ENCODE measurements at places on chromosomes 12 and 14.

- DNase-seq, result no peak
Measured at GRCh38 chr14:90569606-90570387, 173.0 kb downstream of the CALM1 start.

GRCh38 chr14:50534997-50535396, 2.6 kb upstream of the MAP4K5 start:
- DNase-seq, result no peak

- no peak for DNase-seq
Measured at GRCh38 chr14:75090353-75090752, 20.9 kb downstream of the ZC2HC1C start.

- peak; percentile 1 for DNase-seq
Measured at GRCh38 chr14:96129128-96129736, 75.4 kb upstream of the BDKRB2 start.

DNA sequence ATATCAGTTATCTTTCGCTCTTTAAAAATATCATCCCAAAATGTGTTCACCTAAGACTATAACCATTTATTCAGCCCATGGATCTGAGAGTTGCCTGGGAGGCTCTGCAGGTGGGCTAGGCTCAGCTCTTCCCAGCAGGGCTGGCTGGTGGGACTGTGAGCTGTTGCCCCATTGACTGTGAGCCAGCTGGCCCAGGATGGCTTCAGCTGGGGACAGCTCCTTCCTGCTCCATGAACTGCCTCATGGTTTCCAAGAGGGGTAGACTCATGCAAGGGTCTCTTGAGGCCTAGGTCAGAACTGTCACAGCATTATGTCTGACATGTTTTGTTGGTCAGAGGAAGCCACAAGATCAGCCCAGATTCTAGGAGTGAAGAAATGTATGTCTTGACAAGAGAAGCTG, 114.1 kb upstream of the E2F7 start:
- no peak for DNase-seq

DNA sequence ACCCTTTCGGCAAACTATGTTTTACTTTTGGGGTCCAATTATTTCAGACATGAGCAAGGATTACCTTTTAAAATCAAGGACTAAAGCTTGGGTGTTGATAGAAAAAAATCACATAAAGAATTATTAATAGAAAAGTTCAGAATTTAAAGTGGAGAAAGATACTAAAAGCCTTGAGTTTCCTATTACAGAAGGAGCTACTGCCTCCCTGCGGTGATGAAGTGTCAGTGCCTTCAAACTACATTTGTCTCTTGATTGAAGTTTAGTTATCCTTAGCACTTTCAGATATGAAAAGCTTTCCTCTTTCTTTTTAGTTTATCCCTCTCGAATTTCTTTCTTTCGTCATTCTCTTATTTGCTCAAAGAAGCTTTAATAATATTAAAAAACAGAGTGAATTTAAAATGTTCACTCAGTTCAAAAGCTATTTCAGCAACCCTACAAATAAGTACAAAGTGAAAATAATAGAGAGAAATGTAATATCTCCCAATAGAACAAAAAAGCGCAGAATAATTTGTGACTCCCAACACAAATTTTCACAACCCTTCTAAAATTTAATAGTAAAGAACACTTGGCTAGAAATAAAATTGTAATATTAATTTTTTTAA, 87.6 kb downstream of the SEC23A start:
- peak; percentile 40 for DNase-seq

DNA sequence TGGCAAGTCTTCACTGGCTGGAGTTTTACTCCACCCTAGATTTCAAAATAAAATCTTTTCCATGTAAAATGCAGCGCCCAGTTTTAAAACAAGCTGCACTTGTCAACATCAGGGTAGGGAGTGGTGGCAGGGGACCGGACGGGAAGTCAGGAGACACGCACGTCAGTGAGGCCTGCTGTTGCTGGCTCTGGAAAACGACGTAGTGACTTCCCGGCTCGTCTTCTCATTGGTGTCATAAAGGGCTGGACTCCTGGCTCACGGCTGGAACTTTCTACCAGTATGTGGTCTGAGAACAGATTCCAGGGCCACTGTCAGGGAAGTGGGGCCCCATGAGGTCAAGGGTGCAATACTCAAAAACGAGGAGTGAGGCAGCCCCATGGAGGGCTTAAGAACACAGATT, 64.2 kb upstream of the FOXN3 start:
- DNase-seq, result no peak

GRCh38 chr14:103961928-103962578, 19.7 kb upstream of the RD3L start:
- DNase-seq, result no peak

GRCh38 chr12:2557597-2557996, 237.2 kb upstream of the FKBP4 start:
- no peak for DNase-seq

DNA sequence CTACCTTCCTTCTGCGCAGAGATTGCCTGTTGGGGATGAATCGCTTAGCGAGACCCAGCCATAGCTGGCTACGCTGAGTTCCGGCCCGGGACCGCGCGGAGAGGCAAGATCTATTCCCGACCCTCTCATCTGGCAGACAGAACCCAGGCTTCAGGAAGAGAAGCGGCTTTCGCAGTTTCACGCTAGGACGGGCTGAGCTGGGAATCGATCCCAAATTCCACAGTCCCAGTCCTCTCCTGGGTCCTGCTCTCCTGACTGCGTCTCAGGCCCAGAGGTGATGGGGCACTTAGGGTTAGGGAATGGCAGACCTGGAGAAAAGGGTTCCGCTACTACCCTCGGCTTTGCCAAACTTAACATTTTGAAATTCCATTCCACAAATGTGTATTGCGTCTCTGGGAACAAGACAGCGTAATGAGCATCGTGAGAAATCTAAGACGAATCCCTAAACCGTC, 2.8 kb downstream of the PTPN21 start:
- no peak for DNase-seq

DNA sequence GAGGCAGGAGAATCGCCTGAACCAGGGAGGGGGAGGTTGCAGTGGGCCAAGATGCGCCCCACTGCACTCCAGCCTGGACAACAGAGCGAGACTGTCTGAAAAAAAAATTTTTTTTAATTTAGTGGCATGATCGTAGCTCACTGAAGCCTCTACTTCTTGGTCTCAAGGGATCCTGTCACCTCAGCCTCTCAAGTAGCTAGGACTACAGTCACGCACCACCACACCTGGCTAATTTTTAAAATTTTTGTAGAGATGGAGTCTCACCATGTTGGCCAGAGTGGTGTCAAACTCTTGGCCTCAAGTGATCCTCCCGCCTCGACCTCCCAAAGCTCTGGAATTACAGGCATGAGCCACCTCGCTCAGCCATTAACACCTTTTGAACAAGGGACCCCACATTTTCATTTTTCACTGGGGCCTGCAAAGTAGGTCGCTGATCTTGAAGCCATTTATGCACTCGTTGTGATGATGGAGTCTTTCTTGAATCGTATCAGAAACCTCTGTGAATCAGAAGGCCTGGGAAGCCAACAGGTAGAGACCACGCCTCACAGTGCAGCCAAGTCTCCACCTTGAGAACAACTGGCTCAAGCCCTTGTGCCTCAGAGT, 5.9 kb downstream of the HCAR1 start:
- no peak for DNase-seq

DNA sequence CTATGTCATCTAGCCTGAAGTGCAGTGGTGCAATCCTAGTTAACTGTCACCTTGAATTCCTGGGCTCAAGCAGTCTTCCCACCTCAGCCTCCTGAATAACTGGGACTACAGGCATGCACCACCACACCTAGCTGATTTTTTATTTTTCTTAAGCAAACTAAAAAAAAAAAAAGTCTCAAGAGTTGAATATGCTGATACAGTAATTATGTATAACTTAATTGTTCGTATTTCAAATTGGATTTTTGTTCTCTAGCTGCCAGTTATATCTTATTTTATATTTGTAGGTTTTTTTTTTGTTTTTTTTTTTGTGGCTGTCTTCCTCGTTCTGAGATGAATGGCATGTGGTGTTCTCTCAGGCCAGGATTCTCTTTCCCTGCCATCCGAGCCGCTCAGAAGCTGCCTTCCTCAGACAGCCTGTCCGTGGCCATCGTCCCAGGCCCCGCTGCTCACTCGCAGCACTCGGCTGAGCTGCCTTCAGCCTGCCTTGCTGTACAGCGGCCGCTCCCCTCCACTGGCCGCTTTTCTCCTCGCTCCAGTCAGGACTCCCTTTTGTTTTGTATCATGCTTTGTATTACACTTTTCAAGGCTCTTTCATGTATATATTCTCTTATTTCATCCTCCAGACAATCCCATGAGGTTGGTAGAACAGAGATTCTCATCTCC, 53.3 kb downstream of the WDR20 start:
- no peak for DNase-seq

DNA sequence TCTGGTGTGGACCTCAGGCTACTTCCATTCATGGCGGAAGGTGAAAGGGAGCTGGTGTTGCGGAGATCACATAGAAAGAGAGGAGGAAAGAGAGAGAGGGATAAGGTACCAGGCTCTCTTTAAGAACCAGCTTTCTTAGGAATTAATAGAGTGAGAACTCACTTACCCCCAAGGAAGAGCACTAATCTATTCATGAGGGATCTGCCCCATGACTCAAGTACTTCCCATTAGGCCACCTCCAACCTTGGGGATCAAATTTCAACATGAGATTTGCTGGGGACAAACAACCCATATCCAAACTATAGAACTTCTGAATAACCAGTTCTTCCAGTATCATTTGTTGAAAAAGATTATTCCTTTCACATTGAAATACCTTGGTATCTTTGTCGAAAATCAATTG, 34.0 kb upstream of the C2CD5 start:
- DNase-seq, result no peak

DNA sequence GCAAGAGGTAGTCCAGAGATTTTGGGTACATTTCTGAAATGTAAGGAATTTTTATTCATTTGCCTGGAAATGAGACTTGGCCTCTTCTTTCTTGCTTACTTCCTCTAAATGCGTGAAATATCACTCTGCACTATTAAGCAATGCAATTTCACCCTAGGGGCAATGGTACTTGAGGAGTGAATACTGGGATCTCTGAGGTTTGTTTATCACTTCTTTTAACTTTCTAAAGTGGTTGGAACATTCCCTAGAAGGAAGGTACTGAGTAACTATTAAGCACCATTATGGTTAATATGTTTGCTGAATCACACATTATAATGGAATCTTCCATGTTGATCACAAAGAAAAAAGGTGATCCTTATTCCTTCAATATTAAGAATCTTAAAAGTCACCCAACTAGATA, 120.9 kb upstream of the CAND1 start:
- no peak for DNase-seq

DNA sequence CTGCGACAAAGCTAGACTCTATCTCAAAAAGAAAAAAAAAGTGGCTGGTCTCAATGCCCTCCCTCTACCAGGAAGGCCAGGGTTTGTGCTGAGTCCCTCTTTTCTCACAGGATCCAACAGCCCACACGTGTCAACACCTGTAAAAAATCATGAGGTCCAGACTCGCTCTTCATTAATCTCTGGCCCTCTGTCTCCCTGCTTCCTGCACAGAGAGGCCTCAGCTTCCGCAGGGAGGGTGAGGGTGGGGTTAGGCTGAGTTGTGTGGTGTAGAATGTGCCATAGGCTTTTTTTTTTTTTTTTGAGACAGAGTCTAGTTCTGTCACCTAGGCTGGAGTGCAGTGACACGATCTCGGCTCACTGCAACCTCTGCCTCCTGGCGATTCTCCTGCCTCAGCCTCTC, 6.1 kb downstream of the CFAP73 start:
- no peak for DNase-seq

DNA sequence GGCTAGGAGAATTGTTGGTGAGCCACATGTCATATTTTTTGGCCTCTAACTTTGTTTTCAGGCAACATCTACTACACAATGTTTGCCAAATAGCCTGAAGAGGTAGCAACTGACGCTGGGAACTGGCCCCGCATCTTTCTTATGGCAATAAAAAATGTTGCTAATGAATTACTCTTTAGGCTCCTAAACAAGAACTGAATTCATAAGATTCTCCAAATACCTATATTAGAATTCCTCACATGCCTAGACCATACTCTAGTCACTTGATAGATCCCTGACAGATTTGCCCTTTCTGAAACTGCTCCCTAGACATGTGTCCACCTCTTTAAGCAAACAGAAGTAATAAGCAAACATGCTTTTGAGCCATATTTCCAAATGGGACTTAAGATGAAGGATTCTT, 209.0 kb upstream of the ATXN7L3B start:
- no peak for DNase-seq

DNA sequence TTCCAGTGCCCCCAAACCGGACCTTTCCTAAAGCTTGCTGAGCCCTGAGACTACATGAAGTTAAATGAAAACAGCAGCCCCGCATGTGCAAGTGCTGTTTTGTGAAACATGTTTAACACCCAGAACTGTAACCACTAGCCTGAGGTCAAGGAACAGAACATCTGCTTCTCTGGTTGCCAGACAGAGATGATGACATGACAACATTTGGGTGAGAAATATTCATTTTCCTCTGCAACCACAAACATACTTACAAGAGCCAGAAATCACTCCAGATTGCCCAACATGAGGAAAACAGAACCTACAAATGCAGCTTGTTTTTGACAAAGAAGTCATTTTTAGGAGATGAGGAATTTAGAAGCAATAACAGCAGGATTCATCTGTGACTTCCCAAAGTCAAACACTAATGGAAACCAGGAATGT, 110.4 kb downstream of the BCAT1 start:
- peak; percentile 13 for DNase-seq

- no peak for DNase-seq
Measured at GRCh38 chr12:57261428-57261865, 10.5 kb upstream of the STAC3 start.

- no peak for DNase-seq
Measured at GRCh38 chr14:100292776-100293461, 13.3 kb downstream of the SLC25A29 start.

DNA sequence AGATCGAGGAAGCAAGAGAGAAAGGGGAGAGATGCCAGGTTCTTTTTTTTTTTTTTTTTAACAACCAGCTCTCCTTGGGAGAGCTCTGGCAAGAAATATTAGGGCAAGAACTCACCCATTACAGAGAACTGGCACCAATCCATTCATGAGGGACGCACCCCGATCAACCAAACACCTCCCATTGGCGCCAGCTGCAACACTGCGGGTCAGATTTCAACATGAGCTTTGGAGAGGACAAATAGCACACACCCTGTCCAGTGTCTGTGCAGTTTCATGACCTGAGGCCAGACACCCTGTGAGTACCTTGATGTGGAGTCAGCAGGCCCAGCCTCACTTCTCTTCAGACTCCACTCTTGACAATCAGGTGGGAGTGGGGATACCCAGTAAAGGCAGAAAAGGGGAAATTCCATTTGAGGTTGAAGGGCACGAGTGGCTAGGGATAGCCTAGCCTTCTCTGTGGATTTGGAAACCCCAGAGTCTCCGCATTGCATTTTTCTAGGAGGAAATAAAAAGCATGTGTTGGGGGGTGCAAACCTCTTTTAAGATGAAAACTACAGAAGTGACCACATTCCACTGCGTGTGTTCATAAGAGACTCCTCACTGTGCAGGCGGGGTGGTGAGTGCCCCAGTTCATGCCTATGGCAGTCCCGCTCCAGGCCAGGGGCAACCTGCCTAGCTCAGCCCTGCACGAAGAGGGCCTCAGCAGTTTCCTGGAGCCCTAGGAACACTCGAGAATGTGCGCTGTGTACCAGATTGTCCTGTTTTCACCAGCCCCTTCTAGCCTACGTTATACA, 42.4 kb upstream of the GPATCH2L start:
- no peak for DNase-seq

Data from activated CD4-positive, alpha-beta T cell treated with anti-CD3 and anti-CD28 coated beads, Interleukin-2, amount 10 ng/mL, durations not matched to agents 7 days and 5 days (primary cell).